ENCODE measurements at places on chromosomes 16 and 17.

DNA sequence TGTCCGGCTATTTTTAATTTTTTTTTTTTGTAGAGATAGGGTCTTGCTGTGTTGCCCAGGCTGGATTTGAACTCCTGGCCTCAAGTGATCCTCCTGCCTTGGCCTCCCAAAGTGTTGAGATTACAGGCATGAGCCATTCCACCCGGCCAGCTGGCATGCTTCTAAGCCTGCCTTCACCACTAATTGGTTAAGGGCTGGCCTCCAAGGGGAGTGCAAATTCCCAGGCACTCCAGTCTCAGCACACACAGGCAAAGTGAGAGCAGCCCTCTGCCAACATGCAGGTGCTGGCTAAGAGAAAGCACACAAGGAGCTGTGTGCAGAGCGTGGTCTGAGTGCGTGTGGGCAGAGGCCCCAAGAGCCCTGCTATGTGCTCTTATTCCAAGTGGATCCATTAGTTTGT, 149.8 kb upstream of the HS3ST2 start:
- no peak for DNase-seq

DNA sequence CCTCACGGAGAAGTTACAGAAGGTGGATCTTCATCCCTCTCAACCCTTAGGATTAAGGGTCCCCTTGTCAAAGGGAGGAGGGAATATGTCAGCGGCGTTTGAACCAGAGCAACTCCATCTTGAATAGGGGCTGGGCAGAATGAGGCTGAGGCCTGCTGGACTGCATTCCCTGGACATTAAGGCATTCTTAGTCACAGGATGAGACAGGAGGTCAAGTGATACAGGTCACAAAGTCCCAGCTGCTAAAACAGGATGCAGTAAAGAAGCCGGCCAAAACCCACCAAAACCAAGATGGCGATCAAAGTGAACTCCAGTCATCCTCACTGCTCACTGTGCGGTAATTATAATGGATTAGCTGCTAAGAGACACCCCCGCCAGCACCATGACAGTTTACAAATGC, 36.7 kb downstream of the RBFOX3 start:
- DNase-seq, result no peak

DNA sequence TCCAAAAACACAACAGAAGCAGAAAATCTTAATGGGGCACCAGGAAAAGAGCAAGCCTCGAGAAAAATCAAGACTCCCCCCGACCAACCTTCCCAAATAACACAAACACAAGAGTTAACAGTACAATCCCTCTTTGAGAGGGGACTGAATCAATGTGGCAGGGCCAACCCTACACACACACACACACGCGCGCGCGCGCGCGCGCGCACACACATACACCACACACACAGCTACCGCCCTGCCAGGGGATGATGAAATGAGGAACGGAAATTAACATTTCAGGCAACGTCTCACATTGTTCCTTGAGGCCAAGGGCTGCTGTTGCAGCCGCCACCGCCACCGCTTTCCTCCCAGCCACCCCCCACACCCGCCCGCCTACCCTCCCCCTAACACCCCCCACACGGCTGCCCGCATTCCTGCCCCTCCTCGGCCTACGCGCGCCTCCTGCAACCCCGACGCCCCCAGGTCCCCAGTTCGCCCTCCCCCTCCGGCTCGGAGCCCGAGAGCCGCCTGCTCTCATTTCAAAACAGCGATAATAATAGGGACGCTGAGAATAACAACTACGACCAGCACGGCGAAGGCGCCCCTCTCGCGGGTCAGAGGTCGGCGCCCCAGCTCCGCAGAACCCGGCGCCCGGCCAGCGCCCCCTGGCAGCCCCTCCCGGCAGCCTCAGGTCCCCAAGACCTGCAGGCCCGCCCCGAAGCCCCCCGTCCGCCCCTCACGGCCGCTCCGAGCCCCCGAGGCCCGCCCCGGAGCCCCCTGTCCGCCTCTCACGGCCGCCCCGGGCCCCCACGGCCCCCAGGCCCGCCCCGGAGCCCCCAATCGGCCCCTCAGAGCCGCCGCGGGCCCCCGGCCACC, 1.1 kb downstream of the ANKRD11 start:
- peak; percentile 87 for DNase-seq

GRCh38 chr17:30436729-30437128, 40.5 kb upstream of the GOSR1 start:
- DNase-seq, result no peak

- no peak for DNase-seq
Observed at GRCh38 chr17:65433592-65433991, 127.9 kb downstream of the AXIN2 start.

DNA sequence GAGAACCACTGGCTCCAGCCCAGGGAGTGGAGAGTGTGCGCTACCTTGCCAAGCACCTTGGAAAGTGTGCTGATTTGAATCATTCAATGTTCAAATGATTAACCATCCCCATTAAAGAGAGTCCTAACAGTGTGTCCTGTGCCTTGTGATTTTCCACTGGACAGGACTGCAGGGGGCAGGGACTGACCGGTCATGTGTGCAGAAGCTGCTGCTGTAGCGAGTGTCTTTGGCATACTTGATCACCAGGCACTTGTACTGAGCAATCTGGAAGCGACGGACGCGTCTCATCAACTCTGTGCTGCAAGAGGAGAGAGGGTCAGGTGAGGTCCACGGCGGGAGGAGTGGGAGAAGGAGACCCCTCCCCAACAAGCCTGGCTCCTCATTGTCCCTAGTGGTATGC, 2.0 kb downstream of the TK1 start:
- DNase-seq, result no peak

- no peak for DNase-seq
Observed at GRCh38 chr16:181565-182021, 1.3 kb downstream of the HBQ1 start.

DNA sequence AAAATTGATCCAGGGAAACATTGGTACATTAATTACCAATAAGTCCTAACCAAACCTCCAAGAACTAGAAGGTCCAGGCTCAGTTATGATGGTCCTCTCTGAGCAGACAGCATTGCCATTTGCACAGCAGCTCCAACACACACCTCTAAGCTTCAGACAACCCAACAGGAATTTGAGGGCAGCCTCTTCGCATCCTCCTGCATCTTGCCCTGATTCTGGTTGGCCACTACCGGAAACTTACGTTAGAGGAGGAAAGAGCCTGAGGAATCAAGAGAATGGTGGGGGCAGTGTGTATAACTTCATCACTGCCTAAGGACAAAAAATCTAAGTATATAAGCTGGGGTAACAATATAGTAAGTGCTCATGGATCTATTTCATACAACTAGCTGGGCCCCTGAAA, 15.7 kb downstream of the FAM117A start:
- no peak for DNase-seq

DNA sequence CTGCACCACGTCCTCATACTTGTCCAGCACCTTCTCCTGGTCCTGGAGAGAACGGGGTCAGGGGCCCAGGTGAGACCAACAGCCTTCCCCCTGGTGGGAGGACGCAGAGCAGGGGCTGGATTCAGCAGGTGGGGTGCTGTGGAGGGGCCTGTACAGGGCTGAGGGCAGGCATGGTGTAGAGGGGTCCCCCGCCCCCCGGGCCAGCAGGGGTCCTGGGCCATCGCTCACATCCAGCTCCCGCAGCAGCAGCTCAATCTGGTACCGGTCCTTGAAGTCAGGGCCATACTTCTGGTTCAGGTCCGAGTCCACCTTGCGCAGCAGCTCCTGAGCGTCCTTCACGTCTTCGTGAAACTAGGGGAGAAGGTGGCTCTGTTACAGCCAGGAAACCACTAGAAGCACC, 41.6 kb downstream of the PPL start:
- no peak for DNase-seq

DNA sequence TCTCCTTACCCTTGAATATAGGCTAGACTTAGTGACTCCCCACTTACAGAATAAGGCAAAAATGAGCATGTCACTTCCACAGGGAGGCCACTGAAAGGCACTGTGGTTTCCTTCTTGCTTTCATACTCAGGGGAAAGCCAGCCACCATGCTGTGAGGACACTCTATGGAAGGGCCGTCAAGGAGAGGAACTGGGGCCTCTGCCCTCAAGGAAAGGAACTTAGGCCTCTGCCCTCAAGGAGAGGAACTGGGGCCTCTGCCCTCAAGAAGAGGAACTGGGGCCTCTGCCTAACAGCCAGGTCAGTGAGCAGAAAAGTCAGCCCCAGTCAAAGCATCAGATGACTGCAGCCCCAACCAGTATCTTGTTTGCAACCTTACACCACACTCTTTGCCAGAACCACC, 30.1 kb downstream of the VPS35 start:
- DNase-seq, result no peak

GRCh38 chr17:27224526-27225315, 69.2 kb upstream of the WSB1 start:
- DNase-seq, result no peak

DNA sequence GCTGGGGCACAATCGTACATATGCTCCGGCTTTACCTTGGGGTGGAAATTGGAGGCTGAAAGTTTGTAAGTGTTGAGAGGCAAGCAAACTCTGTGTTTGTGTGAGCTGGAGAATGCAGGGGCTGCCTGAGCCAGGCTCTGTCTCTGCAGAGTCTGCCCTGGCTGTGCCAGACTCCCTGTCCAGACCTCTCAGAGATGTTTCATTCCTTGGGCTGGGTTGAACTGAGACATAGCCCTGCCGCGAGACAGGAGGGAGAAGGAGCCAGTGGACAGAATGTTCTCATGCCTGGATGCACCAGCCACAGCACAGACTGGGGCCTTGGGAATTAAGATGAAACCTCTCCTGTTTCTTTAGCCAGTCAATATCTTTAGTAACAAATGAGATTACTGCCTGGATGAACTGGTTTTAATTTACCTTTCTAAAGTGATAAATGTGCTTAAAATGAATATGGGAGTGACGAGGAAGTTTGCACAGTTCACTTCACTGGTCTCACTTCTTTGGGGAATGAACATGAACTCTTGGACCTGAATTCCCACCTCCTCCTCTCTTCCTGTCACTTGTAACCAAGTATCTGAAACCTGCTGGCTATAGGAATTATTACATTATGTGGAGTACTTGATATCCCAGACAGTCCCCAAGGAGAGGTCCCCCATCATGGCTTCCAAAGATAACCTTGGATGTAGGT, 40.1 kb downstream of the YPEL2 start:
- no peak for DNase-seq

GRCh38 chr16:79309606-79310005, 290.9 kb downstream of the MAF start:
- no peak for DNase-seq

DNA sequence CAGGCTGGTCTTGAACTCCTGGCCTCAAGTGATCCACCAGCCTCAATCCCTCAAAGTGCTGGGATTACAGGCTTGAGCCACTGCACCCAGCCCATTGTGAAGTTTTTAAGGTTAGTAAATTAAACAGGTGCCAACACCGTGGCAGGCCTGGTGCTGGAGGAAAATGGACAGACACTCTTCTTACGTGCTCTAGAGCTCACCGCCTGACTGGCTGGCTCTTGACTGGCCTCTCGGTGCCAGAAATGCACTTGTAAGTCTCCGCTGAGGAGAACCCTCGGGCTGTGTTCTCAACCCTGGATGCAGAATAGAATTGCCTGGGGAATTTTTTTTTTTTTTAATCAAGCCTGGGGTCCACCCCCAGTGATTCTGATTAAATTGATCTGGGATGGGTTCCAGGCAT, 10.3 kb upstream of the HAS3 start:
- no peak for DNase-seq

DNA sequence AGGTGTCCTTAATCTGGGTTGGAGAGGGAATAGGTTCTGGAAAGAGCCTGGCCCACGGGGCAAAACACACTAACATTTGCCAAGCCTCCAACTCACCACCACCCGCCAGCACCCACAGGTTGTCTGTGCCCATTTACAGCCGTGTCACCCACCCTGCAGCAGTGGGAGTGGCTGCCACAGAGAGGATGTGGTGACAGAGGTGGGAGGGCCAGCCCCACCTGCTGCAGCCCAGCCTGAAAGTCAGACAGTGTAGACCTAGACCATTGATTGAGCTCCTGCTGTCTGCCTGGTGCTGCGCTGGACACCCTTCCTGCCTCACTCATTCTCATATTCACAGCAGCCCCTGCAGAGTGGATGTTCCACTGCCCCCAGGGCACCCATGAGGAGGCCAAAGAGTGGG, 44.7 kb downstream of the IL21R start:
- peak; percentile 66 for DNase-seq

- peak; percentile 16 for DNase-seq
Observed at GRCh38 chr17:82400830-82401229, 17.3 kb upstream of the HEXD start.

- DNase-seq, result no peak
Observed at GRCh38 chr17:27577121-27577761, 53.7 kb upstream of the LGALS9 start.

DNA sequence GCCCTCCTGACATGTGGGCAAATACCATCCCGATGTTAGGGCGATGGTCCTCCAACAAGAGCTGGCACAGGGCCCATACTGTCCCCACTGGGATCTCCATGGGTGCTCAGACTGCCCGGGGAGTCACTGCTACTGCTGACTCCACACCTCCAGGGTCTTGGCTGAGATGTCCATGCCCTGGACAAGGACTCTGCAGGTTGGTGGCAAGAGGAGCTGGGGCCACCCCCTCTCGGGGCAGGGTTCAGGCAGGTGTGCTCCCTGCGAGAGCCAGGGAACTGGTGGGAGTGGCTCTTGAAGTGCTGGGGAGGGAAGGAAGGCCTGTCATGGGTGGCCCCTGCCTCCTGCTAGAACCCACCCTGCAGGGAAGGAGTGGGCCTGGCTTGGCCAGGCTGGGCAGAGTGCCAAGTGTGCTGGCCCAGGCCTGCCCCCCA, 6.4 kb downstream of the CASKIN2 start:
- no peak for DNase-seq

GRCh38 chr17:58246104-58246740, 7.8 kb downstream of the LPO start:
- DNase-seq, result no peak

DNA sequence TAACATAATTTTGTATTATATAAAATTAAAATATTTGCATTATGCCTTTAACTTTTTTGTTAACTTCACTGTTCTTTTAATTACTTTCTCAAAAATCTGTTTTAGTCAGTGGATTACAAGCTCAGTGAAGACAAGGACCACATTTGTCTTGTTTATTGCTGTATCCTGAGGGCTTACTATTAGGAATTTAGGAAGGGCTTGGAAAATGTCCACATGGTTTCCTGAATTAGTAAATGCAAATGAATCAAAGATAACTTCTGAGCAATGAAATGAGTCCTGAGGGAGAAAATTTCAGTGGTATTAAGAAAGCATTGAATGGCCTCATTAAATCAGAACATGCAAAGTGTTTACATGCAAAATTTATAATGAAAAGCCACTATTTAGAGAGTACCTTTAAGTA, 1293.2 kb upstream of the GOT2 start:
- DNase-seq, result no peak

DNA sequence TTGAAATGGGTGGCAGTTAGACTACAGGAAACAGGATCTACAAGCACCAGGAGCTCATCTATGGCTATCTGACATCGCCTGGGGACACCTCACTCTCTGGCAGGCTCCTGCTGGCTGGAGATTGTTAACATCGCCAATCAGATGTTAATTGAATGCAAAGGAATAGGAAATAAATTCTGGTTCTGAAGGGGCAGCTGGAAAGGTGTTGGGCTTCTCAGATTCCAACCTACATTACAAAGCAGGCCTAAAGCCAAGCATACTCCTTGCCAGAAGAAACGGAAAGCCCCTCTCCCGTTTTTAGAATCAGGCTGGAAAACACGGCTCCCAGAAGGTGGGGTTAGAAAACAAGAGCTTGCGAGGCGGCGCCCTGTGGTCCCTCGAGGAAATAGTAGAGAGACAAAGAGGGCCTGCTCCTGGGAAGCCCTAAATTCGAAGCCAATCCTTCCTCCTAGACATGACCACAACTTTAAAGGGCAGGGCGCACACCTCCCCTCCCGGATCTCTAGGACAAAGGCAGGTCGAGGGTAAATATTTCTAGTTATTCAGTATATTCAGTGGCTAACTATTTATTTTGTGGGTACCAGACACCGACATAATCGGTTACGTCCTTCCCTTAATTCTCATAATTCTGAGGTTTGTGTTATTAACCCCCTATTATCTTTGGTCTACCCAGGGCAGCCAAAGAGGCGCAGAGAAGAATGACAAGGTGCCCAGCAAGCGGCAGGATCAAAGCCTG, 763 bp upstream of the TOM1L1 start:
- no peak for DNase-seq

All from stimulated activated CD4-positive, alpha-beta T cell treated with anti-CD3 and anti-CD28 coated beads, Interleukin-2, amount 100 ng/mL, for 4 hours (primary cell).